ENCODE measurements at places on chromosomes 4 and X. TPM values are rescaled to one million over a fixed set of nuclear protein-coding genes. Genes with fewer than 3 reads are reported as not detected.
A peak's percentile ranks its signal among the peaks of the same experiment; 100 is the strongest.

Gene PCYT1B
- total RNA-seq = not detected

Gene RAPGEF2
- total RNA-seq = 20.7 TPM

Gene CAPN6
- not detected for total RNA-seq

DNA sequence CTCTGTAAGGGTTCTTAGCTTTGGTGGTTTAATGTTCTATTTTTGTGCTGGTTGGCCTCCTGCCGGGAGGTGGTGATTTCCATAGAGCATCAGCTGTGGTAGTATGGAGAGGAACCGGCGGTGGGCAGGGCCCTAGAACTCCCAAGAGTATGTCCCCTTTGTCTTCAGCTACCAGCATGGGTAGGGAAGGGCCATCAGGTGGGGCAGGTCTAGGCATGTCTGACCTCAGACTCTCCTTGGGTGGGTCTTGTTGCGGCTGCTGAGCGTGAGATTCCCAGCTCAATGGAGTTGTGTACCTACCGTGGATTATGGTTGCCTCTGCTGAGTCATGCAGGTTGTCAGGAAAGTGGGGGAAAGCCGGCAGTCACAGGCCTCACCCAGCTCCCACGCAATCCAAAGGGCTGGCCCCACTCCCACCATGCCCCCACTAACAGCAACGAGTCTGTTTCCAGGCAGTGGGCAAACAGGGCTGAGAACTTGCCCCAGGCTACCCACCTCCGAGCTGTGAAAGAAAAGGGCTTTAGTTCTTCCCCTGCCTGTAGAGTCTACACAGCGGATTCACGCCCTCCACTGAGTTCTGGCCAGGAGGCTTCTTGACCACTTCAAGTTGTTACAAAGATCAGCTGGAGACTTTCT is 235.9 kb downstream of the RPA4 start:
- DNase-seq = no peak
- no peaks in the 10 kb centered on the region for H3K27me3 ChIP-seq
- no peak overlapping the region for H3K4me3 ChIP-seq

- no peak overlapping the region for H3K27ac ChIP-seq
- H3K4me1 ChIP-seq = no peaks in the 10 kb centered on the region
Measured at GRCh38 chr4:101967697-101968346, 177.3 kb downstream of the BANK1 start.

DNA sequence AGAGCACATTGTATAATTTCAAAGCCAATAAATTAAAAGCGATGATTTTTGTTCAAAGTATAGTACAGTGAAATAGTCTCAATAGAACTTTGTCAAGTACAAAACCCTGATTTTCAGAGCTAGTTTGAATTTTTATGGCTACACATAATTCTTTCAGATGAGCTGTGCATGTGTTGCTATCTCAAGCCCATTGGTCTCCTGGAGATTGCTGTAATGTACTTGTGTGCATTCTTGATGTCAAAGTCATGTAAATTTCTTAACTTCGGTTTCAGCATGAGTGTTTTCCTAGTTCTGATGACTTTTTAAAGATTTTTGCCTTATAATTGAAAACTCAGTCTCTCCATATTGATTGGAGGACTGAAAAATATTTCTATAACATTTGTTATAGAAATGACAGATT is 200.8 kb downstream of the CEP135 start:
- H3K4me1 ChIP-seq = no peaks in the 10 kb centered on the region
- H3K27ac ChIP-seq = no peak overlapping the region
- DNase-seq = no peak
- H3K4me3 ChIP-seq = no peak overlapping the region
- no peaks in the 10 kb centered on the region for H3K27me3 ChIP-seq

- H3K4me3 ChIP-seq = no peak overlapping the region
- no peaks in the 10 kb centered on the region for H3K4me1 ChIP-seq
- H3K27ac ChIP-seq = no peak overlapping the region
- DNase-seq = no peak
Measured at GRCh38 chr4:100721077-100721476, 203.3 kb upstream of the EMCN start.

Gene DCTD
- total RNA-seq = 66.9 TPM

DNA sequence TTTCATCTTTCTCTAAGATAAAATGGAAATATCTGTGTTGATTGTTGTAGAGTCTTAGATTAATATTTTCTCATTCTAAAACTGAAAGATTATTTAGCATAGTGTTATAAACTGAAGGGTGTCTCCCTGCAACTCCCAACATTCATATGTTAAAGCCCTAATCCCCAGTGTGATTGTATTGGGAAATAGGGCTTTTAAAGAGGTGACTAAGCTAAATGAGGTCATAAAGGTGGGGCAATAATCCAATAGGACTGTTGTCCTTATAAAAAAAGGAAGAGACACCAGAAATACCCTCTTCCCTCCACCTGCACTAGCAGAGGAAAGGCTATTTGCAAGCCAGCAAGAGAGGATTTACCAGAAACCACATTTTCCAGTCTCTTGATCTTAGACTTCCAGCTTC is 1626.4 kb downstream of the C4orf33 start:
- H3K27ac ChIP-seq = no peak overlapping the region
- H3K4me1 ChIP-seq = no peaks in the 10 kb centered on the region
- no peaks in the 10 kb centered on the region for H3K36me3 ChIP-seq

DNA sequence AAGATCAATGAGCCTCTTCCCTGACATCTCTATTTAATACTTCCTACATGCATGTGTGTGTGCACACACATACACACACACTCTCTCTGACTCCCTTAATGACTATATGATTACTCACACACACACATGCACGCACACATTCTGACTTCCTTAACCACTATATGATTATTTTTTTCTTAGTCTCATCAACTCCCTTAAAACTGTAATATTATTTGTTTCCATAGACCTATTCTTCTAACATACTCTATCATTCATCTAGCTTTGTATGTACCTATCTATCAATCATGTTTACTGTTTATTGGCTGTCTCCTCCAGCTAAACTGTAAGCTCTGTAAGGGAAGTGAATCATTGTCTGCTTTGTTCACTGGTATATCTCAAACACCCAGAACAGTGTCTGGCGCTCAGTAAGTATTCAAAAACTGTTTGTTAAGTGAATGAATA is 236.6 kb downstream of the RASL11B start:
- H3K27me3 ChIP-seq = no peaks in the 10 kb centered on the region
- H3K4me1 ChIP-seq = no peaks in the 10 kb centered on the region
- H3K27ac ChIP-seq = no peak overlapping the region
- no peak overlapping the region for H3K4me3 ChIP-seq

DNA sequence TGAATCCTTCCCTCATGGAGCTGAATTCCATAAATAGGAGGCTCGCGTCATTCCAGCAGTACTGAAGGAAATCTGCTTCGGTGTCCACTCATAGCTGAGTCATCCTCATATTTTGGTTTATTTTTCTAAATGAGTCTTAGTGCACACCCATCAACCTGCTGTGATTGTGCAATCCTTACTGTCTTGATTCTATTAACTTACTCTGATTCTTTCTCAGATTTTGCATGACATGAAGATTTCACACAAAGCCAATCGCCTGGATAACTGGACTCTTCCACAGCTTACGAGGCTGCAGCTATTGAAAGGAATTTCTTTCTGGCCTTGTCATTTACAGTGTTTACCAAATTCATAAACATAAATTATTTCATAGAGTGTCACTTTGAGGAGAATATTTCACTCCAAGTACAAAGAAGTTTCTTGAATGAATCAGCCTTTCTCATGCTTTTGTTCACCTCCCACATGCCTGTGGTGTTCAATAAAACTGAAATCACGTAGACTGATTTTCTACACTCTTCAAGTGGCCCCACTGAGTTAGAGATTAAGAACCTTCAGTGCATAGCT is 207.6 kb upstream of the SLITRK2 start:
- H3K27ac ChIP-seq = no peak overlapping the region
- no peaks in the 10 kb centered on the region for H3K27me3 ChIP-seq
- H3K4me1 ChIP-seq = no peaks in the 10 kb centered on the region
- no peak for DNase-seq

DNA sequence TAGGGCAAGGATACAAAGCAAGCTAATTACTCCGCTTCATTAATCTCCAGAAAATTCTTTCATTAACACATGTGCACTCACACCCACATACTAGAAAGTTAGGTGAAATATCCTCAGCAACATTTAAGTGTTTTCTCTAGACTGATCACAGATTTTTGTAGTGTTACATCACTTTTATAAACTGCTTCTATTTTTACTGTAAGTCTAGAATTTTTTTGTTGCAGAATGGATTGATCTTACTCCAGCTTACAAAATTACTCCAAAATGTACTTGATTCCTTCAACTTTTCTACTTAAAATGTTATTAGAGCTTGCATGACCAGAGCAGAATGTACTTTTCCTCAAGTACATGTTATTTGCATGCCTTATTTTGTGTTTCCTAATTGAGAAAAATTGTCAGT is 2325.2 kb downstream of the PCDH7 start:
- H3K4me1 ChIP-seq = no peaks in the 10 kb centered on the region
- H3K27ac ChIP-seq = no peak overlapping the region
- no peaks in the 10 kb centered on the region for H3K27me3 ChIP-seq

- DNase-seq = no peak
- no peak overlapping the region for H3K4me3 ChIP-seq
- H3K36me3 ChIP-seq = no peaks in the 10 kb centered on the region
- no peaks in the 10 kb centered on the region for H3K27me3 ChIP-seq
- no peaks in the 10 kb centered on the region for H3K4me1 ChIP-seq
Measured at GRCh38 chr4:73752424-73752823, 12.1 kb downstream of the CXCL8 start.

Gene PTPN13
- 0.18 TPM for total RNA-seq

GRCh38 chrX:147173594-147173993 is 359.1 kb upstream of the CXorf51A start:
- H3K36me3 ChIP-seq = no peaks in the 10 kb centered on the region
- no peaks in the 10 kb centered on the region for H3K4me1 ChIP-seq
- no peak overlapping the region for H3K4me3 ChIP-seq
- H3K27ac ChIP-seq = no peak overlapping the region
- no peaks in the 10 kb centered on the region for H3K27me3 ChIP-seq

- H3K4me1 ChIP-seq = no peaks in the 10 kb centered on the region
- H3K27ac ChIP-seq = no peak overlapping the region
- DNase-seq = no peak
- no peaks in the 10 kb centered on the region for H3K36me3 ChIP-seq
Measured at GRCh38 chr4:36823199-36823967, 421.2 kb upstream of the NWD2 start.

DNA sequence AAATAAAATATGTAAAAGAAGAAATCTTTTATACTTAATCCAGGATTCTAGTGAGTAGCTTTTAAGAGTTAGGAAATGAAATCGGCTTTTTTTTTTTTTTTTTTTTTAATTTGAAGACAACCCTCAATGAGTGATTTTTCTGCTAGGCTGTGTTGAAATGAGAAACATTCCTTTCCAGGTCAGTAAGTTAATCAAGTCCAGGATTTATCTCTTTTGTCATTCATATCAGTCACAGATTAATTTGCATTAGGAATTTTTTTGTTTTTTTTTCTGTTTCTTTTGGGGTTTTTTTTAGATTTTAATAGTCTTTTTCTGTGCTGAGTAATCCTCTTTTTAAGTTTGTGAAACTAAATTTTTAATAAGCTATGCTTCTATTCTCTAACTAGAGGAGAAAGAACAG is 448.1 kb downstream of the ADGRL3 start:
- H3K4me3 ChIP-seq = no peak overlapping the region
- DNase-seq = no peak
- no peaks in the 10 kb centered on the region for H3K36me3 ChIP-seq
- H3K27ac ChIP-seq = no peak overlapping the region

DNA sequence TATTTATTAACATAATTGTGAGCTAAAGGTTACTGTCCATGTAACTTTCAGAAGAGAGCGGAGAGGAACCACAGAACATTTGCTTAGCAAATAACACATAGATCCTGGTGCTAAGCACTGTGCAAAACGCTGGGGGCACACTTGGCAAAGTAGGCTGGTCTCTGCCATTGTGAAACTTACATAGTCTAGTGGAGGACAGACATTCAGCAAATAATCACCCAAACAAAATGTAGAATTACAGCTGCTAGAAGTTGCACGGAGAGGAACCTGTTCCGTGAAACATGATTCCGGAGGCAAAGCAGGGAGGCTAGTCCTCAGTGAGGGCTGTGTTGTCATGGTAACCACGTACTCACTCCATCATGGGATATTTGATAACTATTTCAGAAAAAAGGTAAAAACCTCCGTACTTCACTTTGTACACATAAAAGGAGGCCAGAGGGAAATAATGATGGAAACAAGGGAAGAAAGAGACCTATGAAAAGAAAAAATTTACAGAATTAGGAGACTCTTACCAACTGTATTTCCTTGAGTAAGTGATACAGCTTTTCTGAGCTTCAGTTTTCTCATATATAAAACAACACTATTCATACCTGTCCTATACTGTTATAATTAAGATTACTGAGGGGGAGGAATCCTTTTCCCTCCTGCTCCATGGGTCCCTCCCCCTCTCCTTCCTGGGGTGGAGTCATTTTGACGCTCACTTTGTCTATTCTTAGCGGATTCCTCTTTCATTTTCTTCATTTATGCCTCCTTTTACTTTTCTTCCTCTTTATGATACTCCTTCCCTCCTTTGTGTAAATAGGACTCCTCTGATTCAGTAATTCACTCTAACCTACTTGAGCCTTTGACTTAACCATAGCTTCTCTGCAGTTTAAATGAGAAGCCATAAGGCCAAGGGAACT is 825 bp upstream of the RASGEF1B start:
- H3K27me3 ChIP-seq = no peaks in the 10 kb centered on the region
- no peak for DNase-seq
- H3K4me3 ChIP-seq = peak overlapping the region; percentile 96

GRCh38 chr4:77184974-77185373 is 28.0 kb downstream of the CCNG2 start:
- H3K27ac ChIP-seq = no peak overlapping the region
- no peak for DNase-seq
- no peak overlapping the region for H3K4me3 ChIP-seq
- H3K36me3 ChIP-seq = no peaks in the 10 kb centered on the region
- H3K4me1 ChIP-seq = no peaks in the 10 kb centered on the region

- H3K27ac ChIP-seq = no peak overlapping the region
- DNase-seq = no peak
- no peaks in the 10 kb centered on the region for H3K4me1 ChIP-seq
Measured at GRCh38 chr4:142043509-142043908, 407.1 kb downstream of the IL15 start.

Gene ADGRG4
- not detected for total RNA-seq

- no peaks in the 10 kb centered on the region for H3K4me1 ChIP-seq
- no peak overlapping the region for H3K4me3 ChIP-seq
- no peaks in the 10 kb centered on the region for H3K36me3 ChIP-seq
Measured at GRCh38 chrX:83305381-83305780, 202.7 kb upstream of the POU3F4 start.

GRCh38 chr4:19349416-19349815 is 902.3 kb upstream of the SLIT2 start:
- H3K4me3 ChIP-seq = no peak overlapping the region
- no peak for DNase-seq
- no peak overlapping the region for H3K27ac ChIP-seq
- H3K27me3 ChIP-seq = no peaks in the 10 kb centered on the region

GRCh38 chrX:4129626-4130025 is 416.2 kb upstream of the PRKX start:
- no peak for DNase-seq
- no peak overlapping the region for H3K4me3 ChIP-seq
- no peaks in the 10 kb centered on the region for H3K27me3 ChIP-seq
- no peak overlapping the region for H3K27ac ChIP-seq
- H3K4me1 ChIP-seq = no peaks in the 10 kb centered on the region

DNA sequence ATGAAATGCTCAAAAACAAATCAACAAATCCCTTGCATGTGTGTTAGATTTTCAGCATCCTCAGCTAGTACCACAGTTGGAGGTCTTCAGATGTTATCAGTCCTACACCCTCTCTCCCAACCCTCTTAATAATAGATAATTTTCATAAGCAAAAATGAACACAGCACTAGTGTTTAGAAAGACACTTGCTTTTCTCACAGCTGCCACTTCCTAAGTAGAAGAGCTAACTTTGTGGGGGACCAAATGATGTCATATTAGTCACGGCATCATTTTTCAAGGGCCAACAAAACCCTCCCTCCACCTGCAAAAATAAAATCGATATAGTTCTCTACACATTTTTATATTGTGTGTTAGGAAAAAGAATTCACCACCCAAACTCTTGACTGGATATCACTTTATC is 163.5 kb upstream of the GYPA start:
- H3K4me1 ChIP-seq = no peaks in the 10 kb centered on the region
